ENCODE measurements at places on chromosomes 12 and 14.

DNA sequence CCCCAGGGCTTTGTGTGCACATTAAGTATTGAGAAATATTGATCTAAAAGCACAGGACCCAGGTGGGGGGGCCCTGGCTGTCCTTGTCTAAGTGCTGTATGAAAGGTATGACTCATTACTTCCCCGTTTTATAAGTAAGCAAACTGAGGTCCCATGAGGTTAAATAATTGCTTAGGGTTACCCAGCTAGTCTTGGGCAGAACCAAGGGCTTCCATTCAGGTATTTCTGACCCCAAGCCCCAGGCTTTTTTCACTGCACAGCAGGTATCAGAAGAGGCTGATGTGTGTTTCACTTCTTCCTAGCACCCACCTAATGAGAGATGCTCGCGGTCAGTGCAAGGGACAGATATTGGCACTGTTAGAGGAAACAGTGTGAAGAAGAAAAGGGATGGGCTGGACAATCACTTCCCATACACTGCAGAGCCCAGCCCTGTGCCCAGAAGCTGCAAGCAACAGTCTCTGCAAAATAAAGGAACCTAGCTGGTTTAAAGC is 4.7 kb upstream of the TC2N start:
- no peak for DNase-seq

DNA sequence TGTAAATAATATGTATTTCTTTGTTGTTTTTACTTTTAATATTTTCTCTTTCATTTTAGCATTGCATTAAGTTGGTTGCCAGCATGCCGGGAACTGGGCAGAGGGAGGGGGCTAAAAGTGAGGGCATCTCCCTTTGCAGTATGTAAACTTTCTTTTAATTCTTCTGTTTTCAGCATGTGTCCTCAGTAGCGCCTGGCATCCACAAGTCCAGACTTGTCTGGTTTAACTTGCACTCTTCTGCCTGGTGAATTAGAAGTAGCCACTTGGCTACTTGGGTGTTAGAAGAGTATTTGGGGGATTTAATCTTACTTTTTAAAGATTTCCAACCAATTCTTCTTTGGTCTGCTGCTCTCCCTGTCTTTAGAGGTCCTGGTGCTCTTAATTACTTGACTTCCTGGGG is 117.2 kb upstream of the SCAF11 start:
- DNase-seq = no peak

DNA sequence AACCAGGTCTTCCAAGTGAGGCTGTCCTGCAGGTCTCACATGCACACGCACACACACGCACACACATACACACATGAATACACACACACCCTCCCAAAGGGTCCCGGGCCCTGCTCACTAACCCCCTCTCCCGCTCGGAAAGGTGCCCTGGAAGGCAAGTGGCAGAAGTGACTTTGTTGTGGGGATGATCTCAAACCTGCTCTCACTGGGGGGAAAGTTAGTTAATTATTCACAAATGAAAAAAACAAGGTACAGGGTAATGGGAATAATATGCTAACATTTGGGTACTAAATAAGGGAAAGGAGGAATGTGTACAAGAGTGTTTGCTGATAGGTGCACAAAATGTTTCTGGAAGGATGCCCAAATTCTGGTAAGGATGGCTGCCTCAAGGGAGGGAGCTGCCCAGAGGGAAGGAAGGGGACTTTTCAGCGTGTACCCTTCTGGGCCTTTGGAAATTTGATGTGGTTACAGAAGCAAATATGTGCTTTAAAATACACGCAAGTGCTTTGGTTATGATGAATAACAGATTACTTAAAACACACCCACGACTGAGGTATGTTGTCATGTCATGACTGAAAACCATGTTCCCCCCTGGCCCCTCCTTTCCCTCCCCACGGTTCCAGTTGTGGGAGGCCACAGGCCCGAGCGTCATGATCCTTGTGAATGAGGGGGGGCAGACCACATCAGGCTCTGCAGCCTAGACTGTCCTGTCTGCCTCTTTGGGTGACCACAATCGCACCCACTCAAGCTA is 43.3 kb upstream of the PLEKHG6 start:
- no peak for DNase-seq

GRCh38 chr12:27425306-27425705 is 21.2 kb upstream of the SMCO2 start:
- DNase-seq = no peak

DNA sequence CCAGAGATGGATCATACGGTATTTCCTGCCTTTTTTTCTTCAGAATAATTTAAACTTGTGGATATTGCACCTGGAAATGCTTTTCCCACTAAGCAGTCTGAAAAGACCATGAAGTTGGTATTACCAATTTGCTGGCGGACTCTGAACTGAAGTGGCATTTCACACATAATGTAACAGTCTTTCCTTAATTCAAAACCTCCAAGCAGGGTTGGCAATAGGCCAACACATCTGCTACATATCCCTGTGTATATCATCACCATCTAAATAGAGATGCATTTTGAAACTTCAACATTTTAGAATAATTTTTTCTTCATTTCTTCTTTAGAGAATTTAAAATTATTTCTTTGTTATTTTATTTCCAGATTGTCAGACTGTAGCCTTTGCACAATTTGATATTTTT is 100.5 kb downstream of the TSPAN8 start:
- no peak for DNase-seq

GRCh38 chr12:13208533-13209435 is 12.3 kb downstream of the EMP1 start:
- DNase-seq = peak; percentile 49

- DNase-seq = no peak
Measured at GRCh38 chr14:95901054-95901453, 24.4 kb downstream of the TUNAR start.

GRCh38 chr12:60209933-60210332 is 614.1 kb downstream of the SLC16A7 start:
- no peak for DNase-seq

- DNase-seq = no peak
Measured at GRCh38 chr12:64293654-64294364, 71.7 kb upstream of the KICS2 start.

- no peak for DNase-seq
Measured at GRCh38 chr14:95663226-95663797, 22.9 kb upstream of the TCL1B start.

DNA sequence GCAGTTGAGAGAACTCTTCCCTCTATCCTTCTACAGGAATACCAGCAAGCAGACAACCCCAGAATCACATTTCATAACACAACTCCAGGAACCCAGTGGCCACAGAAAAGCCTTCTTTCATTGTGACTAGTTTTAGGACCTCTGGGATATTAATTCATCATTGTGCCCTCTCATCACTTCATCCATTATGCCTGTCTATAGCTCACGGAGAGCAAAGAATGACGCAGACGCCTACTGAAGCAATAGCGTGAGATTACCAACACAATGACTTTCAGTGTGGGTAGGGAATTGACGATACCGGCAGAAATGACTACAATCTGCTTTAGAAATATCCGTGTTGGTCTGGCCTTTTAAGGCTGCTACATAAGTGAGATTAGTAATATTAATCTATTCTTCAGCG is 158.1 kb upstream of the FOXG1 start:
- no peak for DNase-seq

DNA sequence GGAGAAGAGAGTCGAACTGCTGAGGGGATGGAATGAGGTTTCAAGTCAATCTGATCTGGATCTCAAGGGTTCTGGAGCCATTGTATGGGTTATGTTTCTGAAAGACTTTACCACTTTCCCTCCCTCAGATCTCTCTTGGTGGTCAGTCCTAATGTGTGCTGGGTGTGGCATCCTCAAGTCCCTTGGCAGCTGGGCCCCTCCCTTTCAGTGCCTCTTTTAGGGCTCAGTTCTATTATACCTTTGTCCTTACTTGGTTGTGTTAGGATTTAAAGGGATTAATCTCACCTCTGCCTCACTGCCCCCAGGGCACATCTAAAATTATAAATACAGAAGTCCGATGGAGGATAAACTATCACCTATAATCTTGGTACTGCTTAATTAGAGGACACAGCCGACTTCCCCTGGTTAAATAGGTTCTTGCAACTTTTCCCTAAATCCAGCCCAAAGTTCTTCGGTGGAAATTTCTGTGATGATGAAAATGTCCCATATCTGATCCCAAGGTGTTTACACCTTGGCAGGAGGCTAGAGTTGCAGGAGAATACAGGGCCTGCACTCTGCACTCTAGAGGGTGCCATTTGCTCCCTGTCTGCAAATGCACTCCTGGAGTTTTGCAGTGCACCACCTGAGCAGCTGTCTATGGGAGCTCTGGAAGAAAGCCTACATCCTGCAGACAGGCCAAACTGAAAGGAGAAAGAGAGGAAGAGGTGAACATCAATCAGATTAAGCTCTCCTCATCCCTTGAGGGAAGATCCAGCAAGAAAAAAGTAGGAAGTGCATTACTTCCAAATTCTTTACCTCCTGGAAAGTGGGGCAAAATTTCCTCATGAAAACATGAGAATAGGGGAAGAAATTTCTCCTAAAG is 106.8 kb downstream of the NUAK1 start:
- no peak for DNase-seq

DNA sequence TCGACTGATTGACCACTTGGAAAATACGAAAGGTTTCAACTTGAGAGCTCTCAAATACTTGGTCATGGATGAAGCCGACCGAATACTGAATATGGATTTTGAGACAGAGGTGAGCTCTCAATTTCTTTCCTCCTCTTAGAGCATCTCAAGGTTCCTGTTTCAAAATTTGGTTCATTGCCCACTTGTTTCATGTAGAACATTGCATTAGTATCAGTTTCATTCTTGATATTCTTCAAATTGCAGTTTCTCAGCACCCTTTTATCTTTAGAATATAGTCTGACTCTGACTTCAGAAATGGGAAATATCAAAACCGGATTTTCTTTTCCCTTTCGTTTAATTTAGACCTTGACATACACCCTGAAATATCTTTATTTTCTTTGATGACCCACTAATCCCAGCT is 8.8 kb downstream of the DDX47 start:
- DNase-seq = no peak

GRCh38 chr14:56131865-56132833 is 13.9 kb downstream of the PELI2 start:
- peak; percentile 78 for DNase-seq

DNA sequence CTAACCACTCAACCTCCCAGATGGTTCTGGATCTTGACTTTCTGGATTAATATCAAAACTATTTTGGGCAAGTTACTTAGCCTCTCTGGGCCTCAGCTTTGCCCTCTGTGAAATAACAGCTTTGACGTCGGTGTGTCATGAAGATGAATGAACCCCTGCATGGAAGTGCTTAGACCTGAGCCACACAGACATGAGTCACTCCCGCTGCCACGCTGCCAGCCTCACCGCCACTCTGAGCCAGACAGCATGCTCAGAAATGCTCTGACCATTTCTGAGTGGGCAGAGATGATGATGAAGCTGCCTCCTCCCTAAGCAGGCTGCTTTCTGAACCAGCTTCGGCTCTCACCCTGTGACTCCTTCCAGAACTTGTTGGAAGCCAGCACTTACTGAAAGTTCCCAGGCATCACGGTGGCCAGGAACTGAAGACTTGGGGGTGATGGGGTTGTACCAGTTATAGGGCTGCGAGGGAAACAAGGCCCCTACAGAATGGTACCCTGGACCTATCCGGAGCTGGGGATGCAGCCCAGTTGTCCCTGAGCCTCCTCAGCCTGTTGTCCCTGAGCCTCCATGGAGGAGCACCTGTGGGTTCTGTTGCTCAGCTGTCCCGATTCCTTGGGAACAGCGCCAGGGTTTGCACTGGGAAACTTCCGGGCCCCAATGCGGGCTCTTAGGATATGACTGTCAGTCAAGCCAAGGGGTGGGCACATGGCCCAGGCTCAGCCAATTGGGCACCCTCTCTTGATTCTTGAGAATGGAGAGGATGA is 2.0 kb upstream of the CCDC197 start:
- DNase-seq = no peak

DNA sequence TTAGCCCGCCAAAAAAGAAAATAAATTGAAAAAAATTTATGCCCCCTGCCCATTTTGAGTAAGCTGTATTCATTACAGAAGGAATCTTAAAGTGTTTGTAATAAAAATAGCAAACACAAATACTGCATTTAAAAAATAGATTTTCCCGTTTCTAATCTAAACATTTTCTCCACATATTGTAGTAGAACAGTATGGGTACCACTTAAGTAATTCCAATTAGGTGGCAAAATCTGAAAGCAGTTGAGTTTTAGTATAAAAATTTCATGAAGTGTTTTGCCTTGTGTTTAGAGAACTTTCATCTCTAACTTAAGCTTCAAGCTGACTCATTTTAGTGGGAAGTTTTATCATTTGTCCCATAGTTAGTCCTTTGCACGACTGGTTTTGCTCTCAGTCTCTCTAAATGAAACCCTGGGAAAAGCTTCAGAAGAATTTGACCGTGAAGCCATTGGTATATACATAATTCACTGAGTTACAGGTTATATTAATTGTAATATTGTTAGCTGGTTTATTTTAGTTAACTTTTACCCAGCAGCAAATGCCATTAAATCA is 214.6 kb downstream of the ERC1 start:
- no peak for DNase-seq

DNA sequence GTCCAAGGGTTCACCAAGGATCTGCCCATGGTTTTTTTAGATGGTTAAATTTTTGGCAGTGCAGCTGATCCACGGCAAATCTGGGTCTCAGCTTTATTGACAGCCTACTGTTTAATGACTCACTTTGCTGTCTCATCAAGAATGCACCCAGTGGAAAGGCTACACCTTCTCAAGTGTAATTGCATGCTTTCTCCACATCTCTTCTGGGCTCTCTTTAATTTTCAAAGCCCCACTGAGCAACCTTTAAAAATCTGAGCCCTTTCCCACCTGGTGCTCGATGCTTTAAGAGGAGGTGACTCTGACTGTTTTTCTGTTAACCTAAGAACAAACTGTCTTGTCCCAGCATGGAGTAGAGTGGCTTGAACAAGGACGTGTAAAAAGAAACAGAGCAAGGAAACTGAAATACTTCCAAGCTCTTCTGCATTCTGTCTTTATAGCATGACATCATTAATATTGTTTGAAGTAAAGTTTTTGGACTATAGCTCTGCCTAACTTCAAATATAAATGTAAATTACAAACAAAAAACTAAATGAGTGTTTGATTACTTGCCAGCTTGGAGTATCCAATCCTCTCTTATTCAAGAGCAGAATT is 214.2 kb upstream of the KRR1 start:
- no peak for DNase-seq

DNA sequence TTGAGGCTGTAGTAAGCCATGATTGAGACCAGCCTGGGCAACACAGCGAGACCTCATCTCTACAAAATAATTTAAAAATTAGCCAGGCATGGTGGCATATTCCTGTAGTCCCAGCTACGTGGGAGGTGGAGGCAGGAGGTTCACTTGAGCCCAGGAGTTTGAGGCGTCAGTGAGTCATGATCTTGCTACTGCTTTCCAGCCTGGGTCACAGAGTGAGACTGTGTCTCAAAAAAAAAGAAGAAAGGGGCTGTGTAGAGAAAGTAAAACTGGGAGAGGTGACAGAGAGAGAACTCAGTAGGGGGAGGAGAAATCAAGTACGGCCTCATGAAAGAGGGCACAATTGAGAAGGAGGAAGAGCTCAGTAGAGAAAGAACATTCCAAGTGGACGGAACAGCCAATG is 12.4 kb downstream of the TECPR2 start:
- no peak for DNase-seq

- DNase-seq = peak; percentile 70
Measured at GRCh38 chr14:58638231-58639197, 752 bp downstream of the DACT1 start.

Data from D341Med (cell line).